ENCODE measurements at places on chromosomes 13 and 19.

DNA sequence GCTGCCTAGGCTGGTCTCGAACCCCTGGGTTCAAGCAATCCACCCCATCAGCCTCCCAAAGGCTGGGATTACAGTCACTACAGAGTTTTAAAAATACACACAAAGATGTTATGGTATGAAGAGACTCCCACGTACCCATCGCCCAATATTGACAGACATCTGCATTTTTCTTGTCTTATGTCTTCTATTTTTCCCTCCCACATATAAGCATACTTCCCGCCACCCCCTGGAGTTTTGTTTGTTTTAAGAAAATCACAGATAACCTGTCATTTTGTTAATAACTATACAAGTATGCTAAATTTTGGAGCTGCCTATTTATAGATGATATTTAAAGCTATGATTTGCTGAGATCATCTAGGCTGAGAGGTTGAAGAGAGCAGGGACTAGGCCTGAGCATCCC lies 6.2 kb upstream of the SMG9 start:
- no peak for DNase-seq

- no peak for DNase-seq
Observed at GRCh38 chr19:14672188-14672872, 2.3 kb downstream of the ADGRE3 start.

DNA sequence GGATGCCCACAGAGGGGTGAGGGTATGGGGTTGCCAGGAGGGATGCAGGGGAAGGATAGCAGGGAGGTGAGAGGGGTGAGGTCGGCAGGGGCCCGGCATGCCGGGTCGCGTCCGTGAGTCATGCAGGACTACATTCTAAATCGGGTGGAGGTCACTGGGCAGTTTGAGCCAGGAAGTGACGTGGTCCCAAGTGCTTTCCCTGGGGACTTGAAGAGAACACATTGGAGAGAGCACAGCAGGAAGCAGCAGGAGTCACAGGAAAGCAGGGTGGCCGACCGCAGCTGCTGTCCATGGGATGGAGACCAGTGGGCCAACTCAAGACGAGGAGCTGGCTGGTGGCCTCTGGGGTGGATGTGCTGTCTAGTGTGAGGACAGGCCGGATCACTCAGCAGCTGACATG lies 92.0 kb upstream of the WASF3 start:
- DNase-seq = no peak

DNA sequence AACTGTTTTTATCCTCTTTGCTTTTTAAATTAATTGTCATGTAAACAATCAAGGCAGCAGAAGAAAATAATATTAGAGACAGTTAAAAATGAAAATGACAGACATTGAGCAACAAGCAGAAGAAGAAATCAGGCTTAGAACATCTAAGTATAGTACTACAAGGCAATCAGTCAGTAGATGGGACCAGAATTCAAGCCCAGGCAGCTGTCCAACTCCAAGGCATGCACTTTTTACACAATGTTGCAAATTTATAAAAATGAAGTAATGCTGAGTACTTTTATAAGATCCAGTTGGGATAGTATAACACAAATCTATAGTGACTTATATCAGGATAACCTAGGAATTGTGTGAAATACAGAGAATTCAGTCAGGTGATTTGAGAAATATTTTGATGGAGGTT lies 2815.8 kb downstream of the PCDH9 start:
- DNase-seq = no peak
